MG63 (cell line): ENCODE measurements at places on chromosomes 5 and 9.

GRCh38 chr9:99075246-99075912 is 29.5 kb upstream of the TGFBR1 start:
- DNase-seq = peak; percentile 64

DNA sequence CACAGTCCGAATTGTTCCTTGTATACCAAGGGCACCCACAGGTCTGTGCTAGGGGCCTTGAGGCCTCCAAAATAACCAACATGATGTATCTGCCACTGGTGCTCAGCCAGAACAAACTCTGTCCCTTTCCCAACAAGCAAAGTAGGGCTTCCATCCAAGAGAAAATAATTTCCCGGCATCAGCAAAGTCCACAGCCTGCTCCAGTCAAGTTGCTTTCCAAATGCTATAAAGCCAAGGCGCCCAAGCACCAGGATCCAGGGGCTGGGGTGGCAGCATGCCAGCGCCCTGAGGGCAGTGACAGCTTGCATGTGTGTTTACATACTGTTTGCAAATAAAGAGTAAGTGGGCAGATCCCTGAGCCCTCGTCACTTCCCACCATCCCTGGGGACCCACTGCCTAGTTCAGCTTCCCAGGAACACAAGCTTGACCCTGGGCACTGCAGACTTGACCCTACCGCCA is 155.9 kb downstream of the ERCC6L2 start:
- peak; percentile 84 for DNase-seq

DNA sequence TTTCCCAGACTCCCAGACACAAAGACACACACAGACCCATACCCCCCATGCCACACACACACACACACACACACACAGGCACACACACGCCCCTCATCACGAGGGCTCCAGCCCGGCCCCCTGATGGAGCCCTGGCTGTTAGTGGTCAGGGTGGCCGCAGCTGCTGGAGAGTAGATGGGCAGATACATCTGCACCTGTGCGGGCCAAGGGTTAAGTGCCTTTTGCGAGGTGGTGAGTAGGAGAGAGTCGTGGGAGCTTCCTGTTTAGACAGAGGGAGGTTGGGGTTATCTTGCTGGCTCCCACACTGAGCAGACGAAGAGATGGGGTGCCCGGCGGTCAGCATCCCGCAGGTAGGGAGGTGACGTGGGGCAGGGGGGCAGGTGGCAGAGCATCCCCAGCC is 8.2 kb downstream of the PRRX2 start:
- DNase-seq = no peak

- no peak for DNase-seq
Observed at GRCh38 chr9:77756449-77756848, 108.3 kb upstream of the GNA14 start.

- DNase-seq = no peak
Observed at GRCh38 chr5:151906246-151906645, 18.4 kb downstream of the GLRA1 start.

GRCh38 chr5:127428276-127428675 is 89.2 kb upstream of the PRRC1 start:
- no peak for DNase-seq

DNA sequence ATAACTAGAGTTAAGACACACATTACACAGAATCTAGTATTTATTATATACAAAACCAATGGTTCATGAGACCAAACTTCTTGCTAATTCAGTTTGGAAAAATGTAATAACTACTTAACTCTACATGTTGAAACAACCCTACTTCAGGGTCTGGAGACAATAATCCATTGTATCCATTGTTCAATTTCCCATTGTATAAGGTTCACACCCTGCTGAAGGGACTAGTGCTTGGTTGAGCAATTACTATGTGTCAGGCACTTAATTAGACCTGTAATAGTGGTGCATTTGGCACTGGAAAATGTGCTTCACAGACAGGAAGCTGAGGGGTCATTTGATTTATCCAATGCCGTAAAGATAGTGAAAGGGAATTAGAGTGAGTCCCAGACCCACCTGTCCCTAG is 114.3 kb upstream of the PAPPA start:
- no peak for DNase-seq

GRCh38 chr9:107737610-107737986 is 248.0 kb upstream of the KLF4 start:
- DNase-seq = no peak

DNA sequence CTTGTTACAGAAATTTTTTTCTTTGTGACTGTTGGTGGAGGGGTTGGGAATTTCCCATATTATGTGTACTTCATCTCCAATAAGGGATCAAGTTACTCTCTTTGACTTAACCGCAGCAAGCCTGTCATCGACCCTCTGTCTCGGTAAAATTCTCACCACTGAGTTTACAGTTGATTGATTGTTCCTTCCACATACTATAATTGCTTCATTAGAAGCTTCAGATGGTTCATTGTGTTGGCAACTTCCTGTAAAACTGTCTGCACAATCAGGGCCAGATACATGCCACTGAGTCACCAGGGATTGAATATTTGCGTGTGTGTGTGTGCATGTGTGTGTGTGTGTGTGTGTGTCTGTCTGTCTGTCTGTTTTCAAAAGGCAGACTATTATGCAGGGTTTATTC is 176.6 kb downstream of the ZNF462 start:
- peak; percentile 21 for DNase-seq

GRCh38 chr9:136943291-136944211 is 987 bp downstream of the FBXW5 start:
- peak; percentile 45 for DNase-seq

GRCh38 chr5:126615286-126615685 is 14.5 kb downstream of the PHAX start:
- no peak for DNase-seq

DNA sequence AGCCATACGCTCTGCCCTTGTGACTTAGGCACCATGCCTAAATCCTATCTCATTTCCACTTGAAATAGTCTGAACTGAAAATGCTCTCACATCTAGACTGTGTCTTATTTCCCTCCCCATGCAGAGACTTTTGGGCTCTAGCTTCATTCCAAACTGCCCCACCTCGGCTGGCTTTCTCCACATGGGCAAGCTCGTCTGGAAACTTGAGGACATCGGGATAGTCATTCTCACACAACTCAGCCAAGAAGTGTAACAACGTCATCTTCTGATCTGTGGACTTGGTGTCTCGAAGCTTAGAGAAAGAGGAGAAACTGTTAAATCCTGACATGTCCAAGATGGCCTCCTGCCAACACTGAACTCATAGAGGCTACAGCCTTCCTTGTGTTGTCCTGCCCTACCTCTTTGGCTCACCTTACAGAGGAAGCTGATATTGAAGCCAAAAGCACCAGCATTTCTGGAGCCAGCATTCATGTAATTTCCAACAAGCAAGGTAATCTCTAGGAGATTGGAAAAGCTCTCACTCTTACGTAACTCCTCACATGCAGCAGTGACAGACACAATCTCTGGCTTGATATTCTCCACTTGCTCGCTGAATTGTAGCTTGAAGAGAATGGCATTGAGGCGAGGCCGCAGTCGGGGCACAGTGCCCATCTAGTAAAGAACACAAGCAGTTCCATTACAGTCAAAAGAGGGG is 39.6 kb downstream of the PCDHGC5 start:
- no peak for DNase-seq

DNA sequence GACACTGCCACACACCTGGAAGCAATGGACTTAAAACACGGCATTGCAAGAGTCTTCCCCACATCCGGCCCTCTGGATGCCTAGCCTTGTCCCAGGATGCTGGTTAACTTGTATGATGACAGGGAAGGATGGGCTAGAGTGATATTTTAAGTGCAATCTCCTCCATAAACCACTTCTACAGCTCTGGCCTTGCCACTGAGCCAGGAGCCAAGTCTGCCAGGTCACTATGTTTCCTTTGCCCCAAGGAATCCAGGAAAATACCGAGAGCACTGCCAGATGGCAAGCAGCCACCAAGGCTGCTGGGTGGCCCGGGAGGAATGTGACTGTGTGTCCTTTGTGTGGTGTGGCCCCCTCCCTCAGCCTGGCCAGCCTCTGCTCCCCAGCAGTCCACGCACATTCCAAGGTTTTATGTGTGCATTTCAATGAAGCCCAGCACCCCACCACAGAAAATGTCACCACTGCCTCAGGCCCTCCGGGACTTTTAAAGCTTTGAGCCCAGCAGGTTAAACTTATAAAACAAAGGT is 106.0 kb downstream of the FRMD3 start:
- peak; percentile 44 for DNase-seq

DNA sequence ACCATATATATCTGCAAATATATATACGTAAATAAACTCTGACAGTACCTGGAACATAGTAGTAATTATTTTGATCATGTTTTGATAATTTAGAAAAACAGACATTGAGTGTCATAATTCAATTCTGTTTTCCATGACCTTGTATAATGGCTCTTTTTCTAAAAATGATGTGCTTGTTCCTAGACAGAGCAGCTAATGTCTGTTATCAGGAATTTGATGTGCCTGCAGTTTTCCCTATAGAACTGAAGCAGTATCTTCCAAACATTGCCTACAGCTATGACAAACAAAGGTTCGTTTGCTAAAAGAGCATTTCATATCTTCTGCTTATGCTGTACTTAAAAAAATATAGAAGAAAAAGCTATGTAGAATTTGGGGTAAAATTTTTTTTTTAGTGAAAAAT is 5.3 kb downstream of the SETD9 start:
- DNase-seq = no peak

DNA sequence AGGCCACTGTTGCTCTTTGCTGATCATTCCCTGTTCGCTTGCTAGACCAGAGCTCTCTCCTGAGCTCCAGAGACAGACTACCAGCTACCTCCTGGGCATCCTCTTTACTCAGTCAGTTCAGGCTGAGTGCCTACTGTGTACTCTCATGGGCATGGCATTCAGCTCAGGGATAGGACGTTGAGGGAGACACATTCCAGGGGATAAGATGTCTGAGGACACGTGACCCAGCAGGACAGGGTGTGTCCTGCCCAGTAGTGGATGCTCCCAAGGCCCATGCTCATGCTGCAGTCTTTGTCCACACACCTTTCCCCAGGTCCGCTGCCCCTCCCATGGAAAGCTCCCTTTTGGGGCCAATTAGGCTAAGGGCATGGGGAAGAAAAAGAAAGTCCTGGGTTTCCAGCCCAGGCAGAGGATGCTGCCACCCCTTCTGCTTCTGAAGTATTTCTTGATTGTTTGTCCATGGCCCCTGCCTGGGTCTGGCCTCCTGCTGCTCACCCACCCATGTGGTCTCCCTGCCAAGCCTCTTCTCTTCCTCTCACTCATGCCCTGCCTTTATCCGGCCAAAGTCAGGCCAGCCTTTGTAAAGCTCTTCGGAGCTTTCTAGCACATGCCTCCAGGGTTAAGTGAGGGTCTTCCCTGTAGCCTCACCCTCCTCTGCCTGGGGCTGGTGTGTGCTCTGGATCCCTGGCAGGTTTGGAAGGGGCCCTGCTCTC is 60.5 kb upstream of the PITX1 start:
- peak; percentile 47 for DNase-seq

DNA sequence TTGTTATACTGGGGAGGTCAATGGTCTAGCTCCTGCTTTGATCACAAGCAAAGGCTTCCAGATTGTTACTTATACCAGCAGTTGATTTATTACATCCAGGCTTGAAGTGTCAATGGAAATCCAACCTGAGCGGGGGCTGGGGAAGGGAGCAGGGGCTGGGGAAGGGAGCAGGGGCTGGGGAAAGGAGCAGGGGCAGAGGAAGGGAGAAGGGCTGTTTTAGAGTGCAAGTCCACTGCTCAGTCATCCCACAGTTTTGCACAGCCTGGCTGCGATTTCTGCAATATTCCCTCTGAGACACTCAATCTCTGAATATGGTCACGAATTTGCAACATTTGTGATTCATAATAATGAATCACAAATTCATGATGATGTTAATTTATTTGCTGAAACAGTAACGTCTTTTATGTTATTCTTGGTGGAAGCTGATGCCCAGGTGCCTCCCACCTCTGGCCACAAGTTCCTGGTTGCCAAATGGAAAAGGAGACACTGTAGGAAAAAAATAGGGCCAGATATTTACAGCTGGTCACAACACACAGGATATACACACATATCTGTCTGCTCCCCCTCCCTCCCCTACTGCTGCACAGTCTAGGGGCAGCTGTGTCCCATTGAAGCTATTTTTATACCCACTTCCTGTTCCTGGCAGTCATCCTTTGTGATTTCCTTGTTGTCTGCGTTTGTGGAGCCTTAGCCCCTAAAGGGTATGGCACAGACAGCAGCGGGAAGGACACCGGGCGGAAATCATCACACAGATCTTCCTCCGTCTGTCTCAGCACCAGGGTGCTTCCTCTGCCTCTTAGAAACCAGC is 325.1 kb downstream of the GADD45G start:
- DNase-seq = peak; percentile 55

GRCh38 chr5:27830546-27830945 is 792.2 kb upstream of the CDH9 start:
- no peak for DNase-seq

DNA sequence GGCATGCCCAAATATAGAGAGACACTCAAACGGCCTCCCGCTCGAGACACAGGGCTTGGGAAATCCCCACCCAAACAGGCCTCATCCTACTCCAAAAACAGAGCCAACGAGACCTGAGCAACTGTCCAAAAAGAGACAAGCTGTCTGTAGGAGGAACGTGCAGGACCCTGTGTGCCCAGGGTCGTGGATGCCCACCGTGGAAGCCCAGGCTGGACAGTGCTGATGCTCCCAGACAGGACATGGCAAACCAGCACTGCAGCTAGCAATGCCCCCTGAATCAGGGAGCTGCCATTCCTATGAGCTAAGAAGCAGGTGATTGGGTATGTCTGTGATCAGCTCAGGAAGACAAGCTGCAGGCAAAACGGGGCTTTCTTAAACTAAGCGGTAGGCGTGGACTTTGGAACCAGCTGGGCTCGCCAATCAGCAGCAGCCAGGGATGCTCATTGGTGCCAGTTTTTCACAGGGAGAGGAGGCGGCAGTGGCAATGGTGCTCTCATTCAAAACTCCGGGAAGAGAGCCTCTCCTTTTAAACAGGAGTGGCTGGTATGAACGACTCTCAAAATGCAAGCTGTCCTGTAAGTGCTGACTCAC is 113.1 kb upstream of the IRX2 start:
- no peak for DNase-seq

DNA sequence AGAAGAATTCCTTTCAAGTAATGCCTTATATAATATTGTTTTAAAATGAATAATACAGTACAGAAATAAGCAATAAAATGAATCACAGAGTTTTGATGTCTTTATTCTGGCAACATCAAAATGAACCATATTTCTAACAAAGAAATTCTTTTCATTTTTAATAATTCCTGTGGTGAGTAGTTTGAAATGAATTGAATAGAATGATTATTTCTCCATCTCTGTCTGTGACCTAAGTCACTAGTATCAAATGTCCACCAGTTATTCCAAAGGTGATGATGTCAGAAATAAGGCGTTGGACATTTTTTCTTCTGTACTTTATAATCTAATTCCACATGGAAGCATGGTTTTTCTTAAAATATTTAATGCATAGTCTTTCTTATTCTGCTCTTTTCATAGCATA is 106.2 kb downstream of the ADAMTSL1 start:
- DNase-seq = no peak

DNA sequence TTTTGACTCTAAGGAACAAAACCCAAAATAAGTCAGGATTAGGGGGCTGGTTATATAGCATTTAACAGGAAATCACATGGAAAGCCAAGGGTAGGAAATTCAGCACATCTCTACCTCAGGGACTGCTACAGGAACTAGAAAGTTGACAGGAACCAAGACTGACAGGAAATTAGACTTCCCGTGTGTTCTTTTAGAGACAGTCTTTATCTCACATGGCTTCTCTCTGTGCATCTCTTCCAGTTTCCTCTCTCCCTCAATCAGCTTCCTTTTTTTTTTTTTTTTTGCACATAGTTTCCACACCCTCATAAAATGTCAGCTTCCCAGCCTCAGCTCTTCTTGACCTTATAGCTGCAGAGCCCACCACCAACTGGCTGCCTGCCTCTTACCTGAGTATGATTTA is 4.8 kb downstream of the RECK start:
- DNase-seq = no peak
